ENCODE measurements at places on chromosomes 4 and X.
A peak's percentile ranks its signal among the peaks of the same experiment; 100 is the strongest.

DNA sequence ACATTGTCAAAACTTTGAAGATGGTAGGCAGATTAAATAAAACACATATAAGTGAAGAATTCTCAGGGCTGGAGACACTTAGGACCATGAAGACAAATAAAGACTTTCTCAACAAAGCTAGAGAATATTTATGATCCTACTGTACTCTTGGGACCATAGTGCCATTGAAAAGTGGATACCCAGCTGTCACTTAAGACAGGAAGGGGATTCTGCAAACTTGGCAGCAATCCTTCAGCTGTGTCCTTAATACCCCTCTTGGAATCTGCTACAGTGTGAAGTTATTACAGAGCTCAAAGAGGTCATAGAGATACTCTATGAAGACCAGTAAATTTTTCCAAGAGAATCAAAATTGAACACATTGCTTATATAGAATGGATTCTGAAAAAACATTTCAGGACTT is 24.3 kb downstream of the PDE5A start:
- DNase-seq = no peak

GRCh38 chr4:109629775-109630174 is 69.7 kb downstream of the MCUB start:
- DNase-seq = no peak

DNA sequence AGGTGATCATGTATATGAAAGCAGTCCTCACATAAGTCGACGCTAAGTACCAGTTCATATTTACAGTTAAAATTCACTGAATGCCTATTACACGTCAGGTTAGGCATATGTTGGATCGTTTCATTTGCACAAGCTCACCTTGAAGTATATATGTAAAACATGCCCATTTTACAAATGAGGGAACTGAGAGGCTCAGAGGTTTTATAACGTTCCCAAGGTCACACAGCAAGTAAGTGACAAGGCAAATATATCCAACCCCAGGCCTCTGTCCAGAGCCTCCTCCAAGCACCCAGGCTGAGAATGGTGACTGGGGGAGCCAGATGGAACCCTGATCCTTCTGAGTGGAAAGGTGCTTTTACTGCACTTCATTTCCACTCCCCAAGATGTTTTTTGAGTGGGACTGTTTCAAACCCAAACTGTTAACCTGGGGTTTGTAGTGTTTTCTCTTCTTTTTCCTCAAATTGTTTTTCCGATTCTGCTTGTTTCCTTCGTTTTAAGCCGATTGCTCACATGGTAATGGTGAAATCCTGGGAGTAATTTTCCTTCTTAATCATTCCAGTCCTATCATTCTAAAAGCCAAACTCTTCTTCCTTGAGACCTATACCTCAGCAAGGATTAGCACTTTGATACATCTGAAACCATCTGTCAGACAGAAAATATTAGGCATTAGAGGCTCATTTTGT is 791 bp downstream of the SMIM20 start:
- DNase-seq = no peak

DNA sequence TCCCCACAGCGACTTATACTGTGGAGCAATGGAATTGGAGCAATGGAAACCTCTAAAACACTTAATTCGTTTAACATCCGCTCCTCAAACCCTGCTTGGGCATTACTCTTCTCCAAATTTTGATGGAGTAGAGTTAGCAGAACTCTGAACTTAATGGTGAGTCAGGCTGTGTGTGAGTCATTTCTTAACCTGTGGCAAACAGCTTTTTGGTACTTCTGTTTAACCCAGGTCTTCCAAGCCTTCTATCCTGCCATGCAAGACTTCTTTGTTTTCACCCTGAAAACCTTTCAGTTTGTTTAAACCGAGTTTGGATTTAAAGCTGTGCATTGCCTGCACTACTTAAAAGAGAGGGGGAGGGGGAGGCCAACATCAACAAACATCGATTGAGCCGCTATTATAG is 3.6 kb upstream of the AMOT start:
- DNase-seq = no peak

- no peak for DNase-seq
These were observed 195.4 kb upstream of the PPP1R2C start for GRCh38 chrX:42973321-42973720.

DNA sequence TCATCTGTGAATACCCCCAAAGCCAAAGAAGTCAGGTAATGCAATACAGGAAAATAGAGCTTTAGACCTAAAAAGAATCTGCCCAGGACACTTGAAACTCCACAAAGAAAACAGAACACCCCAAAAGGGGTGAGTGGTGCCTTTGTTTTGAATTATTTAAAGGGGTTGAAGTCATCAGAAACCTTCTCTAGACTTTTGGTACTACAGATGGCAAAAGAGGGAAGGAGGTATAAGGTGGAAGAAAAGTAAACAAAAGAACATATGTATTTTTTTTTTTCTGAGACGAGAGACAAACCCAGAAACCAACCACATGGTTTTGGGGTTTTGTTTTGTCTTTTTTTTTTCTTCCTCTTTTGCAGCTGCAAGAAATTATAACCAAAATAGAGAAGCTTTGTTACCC is 1477.8 kb downstream of the C4orf33 start:
- no peak for DNase-seq

GRCh38 chr4:83067058-83067639 is 32.2 kb downstream of the COPS4 start:
- DNase-seq = no peak

DNA sequence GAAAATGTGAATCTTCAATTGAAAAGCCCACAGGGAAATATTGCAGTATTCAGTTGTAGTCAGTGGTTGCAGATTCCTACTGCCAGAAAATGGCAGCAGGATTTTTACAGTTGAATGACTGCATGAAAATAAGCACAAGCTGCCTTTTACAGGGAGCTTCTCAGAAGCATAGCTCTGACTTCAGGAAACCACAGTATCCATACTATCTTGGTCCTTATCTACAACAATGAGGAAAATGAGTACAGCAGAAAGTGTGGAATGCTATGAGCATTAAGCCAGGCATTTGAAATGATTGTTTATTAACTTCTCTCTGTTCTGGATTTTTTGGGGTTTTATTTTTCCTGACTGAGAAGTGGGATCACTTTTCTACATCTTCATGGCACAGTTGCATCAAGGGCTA is 34.6 kb upstream of the PRRG1 start:
- DNase-seq = no peak

DNA sequence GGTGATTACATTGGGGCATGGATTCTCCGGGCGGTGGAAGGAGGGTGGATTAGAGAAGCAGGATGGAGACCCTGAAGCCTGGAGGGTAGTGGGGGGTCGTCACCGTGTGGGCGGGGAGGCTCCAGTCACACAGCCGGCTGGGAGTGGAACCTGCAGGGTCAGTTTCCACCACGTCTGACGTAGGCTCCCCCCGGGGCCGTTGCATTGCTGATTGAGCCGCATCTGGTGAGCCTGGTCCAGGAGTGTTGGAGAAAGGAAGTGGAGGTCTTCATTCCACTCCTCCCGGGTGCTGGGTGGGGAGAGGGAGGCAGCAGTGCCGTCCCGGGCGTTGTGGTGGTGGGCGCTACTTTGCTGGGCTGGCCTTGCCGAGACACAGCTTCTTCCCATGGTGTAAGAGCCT is 28.1 kb downstream of the TBC1D14 start:
- peak; percentile 83 for DNase-seq

- no peak for DNase-seq
These were observed 311.4 kb downstream of the RAPGEF2 start for GRCh38 chr4:159414305-159414704.

DNA sequence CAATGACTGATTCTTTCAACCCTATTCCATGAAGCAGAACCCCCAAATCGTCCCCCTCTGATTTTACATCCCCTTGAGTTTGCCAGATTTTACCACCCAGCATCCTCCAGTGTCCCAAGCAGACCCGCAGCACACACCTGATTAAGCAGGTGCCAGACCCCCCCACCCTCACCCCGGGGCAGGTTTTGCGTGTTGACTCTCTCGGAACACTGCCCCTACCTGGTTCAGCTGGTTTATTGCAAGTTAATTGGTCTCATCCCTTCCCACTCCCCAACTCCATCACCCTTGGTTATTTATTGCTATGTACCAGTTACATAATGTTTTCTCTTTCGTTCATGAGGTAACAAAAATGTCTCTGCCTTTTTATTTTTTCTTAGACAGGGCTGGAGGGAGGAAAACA is 258.4 kb downstream of the BCOR start:
- no peak for DNase-seq

DNA sequence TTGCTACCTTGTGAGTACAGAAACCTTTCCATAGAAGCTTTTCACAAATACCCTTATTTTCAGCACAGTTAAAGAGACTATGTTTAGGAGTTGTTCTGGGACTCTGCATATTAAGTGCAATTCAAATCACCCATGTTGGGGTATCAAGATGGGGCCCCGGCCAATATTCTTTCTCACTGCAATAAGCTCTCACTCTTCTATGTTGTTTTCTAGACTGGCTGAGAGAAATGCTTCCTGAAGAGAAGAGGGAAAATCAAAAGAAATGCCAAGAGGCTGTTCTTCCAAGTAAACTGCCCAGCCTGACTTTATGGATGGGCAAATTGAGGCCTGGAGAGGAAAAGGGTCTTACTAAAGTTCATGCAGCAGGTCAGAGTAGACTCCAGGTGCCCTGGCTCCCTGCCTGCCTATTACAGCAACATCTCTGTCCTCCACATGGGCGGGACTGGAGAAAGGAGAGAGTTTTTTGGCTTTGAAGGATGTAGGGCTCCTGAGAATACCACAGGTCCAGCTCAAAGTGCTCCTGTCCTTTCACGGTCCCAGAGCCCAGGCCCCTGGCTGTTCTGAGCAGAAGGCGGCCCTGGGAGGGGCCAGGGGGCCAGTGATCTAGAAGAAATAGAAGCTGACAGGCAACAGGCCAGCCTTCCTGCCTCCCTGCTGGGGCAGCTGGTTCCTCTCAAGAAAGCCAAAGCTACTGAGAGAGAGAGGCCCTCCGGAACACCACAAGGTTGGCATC is 745 bp upstream of the IQSEC2 start:
- peak; percentile 47 for DNase-seq

GRCh38 chr4:98536631-98537030 is 121.8 kb downstream of the TSPAN5 start:
- DNase-seq = no peak

DNA sequence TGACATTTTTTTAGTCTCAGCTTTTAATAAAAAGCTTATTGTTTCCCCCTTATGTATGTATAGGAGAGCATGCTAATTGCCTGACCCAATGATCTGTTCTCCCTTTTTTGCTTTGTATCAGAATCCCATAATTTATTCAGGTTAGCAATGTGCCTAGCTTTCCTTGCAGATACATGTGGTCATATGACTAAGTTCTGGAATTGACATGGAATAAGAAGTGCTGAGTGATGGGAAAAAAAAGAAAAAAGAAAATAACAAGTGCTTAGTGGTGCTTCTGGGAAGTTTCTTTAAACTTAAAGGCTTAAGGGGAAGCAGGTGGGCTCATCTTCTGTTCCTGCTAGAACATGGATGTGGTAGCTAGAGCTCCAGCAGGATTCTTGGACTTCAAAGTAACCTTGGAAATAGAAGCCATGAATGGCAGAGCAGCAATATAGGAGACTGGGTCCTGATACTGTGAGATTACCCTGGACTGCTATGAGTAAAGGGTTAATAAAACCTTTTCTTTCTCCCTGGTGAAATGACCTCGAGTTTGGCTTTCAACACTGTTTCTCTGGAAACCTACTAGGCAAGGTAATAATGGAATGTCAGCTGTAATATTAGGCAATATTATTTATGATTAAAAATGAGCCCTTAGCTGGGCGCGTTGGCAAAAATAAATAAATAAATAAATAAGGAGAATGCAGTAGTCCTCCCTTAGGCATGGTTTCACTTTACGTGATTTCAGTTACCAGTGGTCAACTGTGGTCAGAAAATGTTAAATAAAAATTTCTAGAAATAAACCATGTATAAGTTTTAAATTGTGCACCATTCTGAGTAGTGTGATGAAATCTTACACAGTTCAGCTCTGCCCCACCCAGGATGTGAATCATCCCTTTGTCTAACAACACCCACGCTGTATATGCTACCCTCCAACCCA is 16.7 kb upstream of the RBM41 start:
- no peak for DNase-seq

DNA sequence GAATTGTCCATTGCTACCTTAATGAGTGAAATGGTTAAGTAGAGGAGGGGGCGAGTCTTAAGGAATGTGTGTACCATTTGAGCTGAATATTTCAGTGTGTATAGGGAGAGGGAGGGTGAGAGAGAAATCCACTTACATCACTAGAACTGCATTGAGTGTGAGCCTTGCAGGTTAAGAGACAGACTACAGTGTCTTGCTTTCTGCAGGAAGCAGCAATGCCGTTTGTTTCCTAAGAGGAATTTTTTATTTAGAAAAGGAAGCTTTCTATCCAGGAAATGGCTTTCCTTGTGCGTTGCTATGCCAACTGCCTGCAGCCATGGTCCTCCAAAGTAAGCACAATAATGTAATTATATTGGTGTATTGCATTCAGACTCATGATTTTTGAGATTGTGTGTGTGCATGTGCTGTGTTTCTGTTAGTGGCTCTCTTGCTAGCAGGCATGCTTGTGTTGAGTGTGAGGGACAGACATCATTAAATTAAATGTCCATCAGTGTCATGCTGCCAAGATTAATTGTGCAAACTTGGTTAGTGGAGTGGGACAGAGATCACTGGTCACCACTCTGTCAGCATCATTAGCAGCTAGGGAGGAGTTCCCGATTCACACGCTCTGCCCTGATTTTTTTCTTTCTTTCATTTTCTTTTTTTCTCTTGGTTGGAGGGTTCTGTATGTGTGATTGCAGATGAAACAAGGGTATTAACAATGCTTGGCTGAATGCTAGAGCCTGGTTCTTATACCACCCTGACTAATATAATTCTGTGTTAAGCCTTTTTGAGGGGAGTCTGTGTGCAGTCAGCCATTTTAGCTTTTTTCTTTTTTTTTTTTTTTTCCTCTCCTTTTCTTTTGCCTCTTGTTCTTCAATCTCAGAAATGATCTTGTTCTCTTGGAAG is 164.3 kb downstream of the RAPGEF2 start:
- DNase-seq = no peak

GRCh38 chr4:162849937-162850336 is 316.8 kb downstream of the NAF1 start:
- DNase-seq = no peak

DNA sequence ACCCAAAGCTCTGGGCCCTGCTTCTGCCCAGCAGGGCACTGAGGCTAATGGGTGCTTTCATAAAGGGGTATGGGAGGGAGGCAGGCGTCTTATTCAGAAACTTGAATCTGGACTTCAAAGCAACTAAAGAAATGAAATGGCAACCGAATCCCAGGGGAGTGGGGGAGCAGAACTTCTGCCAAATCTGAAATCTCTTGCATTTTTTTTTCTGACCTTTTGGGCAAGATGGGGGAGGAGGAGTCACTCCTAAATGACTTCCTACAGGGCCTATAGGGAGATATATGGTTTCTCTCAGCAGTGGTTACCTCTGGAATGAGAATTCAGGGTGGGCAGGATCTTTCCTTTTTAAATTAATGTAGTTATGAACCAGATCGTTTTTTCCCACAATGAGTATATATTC is 30.6 kb upstream of the KIAA1210 start:
- no peak for DNase-seq

DNA sequence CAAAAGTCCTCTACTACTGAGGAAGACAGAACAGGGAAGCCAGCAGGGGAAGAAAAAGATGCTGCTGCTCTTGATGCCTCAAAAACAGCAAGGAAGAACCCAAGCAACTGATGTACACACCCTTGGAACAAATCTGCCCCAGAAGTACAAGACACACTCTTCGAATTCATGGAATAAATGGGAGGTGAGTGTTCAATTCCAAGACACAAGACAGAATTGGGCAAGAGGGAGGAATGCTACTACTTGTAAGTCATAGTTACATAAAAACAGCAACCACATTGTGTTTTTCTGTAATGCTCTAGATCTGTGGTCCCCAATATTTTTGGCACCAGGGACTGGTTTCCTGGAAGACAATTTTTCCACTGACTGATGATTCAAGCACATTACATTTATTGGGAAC is 58.0 kb upstream of the H2AZ1 start:
- no peak for DNase-seq

GRCh38 chr4:147589586-147589985 is 27.6 kb upstream of the TMEM184C start:
- DNase-seq = no peak
